IPS DF 6.9 (cell line): ENCODE measurements at places on chromosomes 3 and 15.
A peak's percentile ranks its signal among the peaks of the same experiment; 100 is the strongest.

- DNase-seq: no peak
Measured at GRCh38 chr3:111936191-111936841, 42.5 kb upstream of the ABHD10 start.

DNA sequence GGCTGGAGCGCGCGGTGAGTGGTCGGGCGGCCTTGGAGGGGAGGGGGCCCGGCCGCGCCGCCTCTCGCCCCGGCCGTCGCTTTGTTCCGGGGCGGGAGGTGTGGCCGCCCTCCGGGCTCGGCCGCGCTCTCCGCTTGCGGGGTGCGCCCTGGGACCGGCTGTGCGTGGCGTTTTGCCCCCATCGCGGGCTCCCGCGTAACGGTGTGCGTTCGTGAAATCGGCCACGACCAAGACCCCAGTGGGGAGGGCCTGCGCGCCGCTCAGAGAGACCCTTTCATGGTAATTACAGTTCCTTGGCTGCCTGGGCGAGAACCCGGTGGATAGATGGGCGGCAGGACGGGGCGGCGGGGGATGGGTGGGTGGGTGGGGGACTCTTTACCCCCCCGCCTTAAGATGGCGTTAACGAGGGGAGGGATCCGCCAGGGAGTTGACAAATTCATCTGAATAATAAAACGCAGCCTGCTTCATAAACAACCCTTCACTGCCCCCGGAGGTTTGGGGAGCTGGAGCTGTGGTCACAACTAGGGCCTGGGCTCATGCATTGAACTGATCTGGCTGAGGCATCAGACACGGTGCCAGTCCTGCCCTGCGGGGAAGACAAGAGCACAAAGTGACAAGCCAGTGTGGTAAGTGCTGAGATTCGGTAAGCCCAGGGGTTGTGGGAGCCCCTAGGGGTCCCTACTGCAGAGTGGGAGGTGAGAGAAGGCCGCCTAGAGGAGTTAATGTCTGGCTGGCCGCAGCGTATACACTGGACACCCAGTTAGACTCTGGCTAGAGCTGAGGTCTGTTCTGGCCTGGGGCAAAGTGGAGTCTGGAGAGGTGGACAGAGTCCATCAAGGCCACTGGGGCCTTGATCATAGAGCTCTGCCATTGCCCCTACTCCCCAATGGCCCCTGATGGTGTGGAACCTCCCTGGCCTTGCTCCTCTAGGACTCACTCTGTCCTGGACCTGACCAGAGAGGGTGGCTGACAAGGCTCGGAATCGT lies 668 bp downstream of the MRAS start:
- DNase-seq: no peak

GRCh38 chr3:180123928-180124327 lies 87.2 kb upstream of the PEX5L start:
- DNase-seq: no peak

- DNase-seq: peak; percentile 77
Measured at GRCh38 chr3:120432150-120432860, 18.5 kb downstream of the FSTL1 start.

GRCh38 chr3:189710620-189711402 lies 79.6 kb downstream of the TP63 start:
- no peak for DNase-seq

DNA sequence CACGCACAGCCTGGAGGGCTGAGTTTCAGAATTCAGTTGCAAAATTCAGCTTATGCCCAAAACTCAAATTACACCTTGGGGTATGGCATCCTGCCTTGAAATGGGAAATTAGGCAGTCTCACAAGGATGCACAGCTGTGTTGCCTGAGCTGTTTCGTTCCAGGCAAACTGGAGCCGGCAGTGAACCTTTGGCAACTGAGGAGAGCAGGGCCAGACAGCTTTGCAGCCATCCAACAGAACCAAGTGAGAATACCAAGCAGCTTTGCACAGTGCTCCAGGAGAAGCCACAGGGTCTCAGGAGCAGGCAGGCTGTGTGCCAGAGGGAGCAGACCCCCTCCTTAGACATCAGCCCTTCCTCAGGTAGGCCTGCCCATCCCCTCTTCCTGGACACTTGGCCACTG lies 32.5 kb upstream of the BFSP2 start:
- no peak for DNase-seq

DNA sequence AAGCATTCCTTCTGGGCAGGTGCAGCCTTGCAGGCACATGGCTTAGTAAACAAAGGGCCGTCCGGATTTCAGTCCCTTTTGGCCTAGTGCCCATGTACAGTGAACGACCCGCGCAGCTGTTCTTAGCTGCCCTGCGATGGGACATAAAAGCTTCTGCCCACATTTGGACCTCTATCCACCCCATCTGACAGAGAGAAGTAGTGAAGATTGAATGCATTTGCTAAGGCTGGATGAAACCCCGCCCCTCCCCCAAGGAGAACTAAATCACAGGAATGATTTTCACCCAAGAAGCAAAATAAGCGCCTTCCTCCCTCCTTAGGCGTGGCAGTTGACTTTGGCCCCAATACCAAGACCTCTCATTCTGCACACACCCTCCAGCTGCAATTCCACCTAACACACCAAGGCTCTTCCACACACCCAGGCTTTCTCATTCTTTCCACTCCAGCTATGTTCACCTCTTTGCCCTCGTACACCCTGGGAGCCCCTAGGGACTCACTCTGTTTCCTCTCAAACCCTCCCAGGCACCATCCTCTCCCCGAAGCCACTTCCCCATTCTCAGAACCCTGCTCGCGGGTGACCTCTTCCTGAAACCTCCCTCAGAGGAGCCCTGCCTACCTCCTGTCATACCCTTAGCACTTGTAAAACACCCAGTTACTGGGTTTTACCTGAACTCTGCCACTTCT lies 14.1 kb upstream of the HRH1 start:
- no peak for DNase-seq

- DNase-seq: no peak
Measured at GRCh38 chr3:37447732-37448131, 273.4 kb upstream of the LRRFIP2 start.

- DNase-seq: no peak
Measured at GRCh38 chr15:30992249-30992864, 929 bp upstream of the MTMR10 start.

- DNase-seq: no peak
Measured at GRCh38 chr15:78992416-78993256, 47.8 kb upstream of the CTSH start.

GRCh38 chr15:84586696-84587095 lies 14.1 kb upstream of the ZSCAN2 start:
- DNase-seq: no peak

DNA sequence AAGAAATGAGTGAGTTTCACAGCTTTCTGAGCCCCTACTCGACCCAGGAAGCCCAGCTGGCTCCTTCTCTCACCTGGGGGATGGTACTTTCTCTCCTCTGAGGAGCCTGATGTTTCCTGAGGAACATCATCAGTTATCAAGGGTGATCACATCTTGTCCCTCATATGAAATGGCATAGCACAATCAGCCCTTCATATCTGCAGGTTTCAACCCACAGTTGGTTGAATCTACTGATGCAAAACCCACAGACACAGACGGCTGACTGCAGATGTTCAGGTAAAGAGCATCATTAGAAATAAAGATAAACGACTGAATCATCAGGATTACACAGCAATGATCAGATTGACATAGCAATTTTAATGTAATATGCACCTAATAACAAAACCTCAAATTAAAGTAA lies 93.6 kb upstream of the OSTN start:
- no peak for DNase-seq

DNA sequence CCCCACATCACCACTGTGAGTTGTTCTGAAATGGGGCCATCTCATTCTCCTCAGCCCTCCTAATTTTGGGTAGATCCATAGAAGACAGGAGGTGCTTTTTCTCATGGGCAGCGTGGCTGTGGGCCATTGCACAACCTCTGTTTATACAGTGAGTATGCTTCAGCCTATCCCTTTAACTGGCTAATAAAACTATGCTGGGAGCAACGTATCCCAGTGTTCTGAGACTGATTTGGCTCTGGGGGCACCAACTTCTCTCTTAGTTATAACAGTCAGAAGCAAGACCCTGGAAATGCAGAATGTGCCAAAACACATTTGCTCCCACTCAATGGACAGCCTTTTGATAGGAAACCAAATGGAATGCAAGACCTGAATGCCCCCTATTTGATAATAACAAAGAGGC lies 97.1 kb upstream of the ICE2 start:
- no peak for DNase-seq

DNA sequence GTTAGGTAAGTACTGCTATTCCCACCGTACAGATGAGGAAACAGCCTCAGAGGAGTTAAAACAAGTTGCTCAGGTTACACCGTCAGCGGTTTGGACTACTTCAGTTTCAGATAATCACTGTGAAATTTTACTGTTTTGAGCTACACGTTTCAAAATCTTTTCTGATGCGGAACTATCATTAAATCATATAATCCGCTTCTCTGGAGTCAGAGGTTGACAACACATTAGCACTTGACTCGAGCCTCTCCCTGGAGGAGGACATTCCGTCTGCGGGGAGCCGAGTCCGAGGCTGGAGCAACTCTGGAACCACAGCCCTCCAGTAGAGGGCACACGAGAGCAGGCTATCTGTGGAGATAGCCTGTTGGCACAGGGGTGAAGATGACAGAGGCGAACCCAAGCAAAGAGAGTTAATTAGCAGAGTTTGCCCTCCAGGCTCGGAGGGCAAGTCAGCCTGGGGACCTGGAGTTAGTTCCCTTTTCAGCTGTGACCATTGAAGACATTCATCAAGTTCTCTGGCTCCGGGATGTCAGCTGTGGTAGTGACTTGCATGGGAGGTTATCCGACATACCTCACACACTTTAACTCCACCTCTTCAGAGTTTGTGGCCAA lies 131.2 kb downstream of the IGF1R start:
- peak; percentile 90 for DNase-seq

GRCh38 chr15:25734680-25735355 lies 128.3 kb downstream of the ATP10A start:
- DNase-seq: no peak

DNA sequence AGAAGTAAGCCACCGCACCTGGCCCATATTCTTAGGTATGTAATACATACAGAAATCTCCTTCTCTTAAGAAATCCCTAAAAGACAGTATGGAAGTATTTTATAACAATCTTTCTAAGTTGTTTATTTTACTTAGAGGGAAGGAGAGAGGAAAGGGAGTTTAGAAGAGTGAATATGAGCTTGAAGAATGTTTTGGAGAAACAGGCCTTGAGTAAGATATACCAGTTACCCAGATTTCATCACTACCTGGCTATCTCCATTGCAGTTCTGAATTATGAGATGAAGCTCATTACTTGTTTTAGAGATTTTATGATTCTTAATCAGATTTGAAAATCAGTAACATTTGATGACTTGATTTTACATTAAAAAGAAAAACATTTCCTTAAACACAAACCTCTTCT lies 71.9 kb downstream of the DCUN1D1 start:
- no peak for DNase-seq

DNA sequence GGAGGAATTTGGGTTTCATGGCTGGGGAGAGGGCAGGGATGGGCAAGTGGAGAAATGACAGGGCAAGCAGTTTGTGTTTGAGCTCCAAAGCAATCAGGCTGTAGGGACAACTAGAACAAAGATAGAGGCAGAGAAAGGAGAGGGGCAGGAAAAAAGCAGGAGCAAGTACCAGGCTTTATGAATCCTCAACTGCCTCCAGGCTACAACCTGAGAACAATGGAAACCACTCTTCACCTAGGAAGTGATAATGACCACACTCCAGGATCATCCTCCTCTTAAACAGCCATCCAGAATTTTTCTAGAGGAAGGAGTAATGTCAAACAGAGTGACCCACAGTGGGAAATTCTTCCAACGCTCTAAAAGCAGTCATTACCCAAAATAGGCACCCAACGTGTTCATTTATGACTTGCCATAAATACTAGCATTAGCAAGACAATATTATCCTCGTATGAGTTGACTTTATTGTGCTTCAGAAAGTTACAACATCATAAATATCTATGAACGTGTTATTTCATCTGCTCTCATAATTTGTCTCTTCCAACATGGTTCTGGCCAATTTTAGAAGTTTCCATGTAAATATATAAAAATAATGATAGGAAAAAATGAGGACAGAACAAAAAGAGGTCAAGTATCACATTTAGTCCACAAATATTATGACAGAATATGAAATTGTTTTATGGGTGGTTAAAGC lies 50.5 kb downstream of the TNFAIP8L3 start:
- no peak for DNase-seq

DNA sequence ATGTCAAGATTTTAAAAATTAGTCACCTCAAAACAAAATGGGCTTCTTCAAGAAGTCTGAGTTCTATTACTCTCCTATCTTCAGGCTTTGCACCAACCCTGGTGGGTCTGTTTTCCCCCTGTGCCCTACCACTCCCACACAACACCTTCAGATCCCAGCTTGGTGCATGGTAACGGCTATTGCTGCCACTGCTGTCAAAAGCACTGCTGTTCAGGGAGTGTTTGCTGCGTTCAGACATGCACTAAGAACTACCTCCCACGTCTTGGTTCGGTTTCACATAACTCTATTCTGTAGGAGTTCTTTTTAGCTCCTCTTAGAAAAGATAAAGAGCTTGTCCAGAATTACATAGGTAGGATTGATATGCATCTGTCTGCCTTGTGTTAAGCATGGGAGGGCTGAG lies 799.2 kb downstream of the NR2F2 start:
- no peak for DNase-seq

DNA sequence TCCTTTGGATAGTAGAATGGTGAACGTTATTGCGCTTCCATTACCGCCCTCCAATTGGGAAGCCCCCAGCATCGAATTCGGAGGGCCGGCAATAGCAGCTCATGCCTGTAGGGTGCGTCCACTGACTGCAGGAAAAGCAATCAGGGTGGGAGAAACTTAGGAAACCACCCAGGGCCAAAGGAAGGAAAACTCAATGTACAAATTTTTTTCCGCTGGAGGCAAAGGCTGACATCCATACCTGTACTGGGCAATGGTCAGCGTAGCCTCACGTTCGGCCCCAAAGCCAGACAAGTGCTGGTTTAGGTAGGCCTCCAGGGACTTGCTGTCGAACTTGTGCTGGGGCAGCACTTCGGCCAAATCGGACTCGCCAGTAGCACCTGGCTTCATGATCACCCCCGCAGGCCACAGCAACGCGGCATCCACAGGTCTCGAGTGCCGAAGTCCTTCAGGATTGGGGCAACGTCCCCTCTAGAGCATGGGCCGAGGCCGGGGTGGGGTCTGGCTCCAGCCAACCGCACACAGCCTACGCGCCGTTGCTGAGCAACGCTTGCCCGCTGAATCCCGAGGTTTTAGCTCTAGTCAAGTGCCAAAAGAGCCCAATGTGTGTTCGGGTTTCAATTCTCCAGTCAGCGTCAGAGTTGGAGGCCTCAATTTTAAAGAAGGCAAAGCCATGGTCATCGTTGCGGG lies at the start of gene ACAD11:
ACAD11 (minus strand) TSS at position 445 of the 687 bp plus-strand sequence; CDS start at position 387, 58 bp downstream.
- no peak for DNase-seq

DNA sequence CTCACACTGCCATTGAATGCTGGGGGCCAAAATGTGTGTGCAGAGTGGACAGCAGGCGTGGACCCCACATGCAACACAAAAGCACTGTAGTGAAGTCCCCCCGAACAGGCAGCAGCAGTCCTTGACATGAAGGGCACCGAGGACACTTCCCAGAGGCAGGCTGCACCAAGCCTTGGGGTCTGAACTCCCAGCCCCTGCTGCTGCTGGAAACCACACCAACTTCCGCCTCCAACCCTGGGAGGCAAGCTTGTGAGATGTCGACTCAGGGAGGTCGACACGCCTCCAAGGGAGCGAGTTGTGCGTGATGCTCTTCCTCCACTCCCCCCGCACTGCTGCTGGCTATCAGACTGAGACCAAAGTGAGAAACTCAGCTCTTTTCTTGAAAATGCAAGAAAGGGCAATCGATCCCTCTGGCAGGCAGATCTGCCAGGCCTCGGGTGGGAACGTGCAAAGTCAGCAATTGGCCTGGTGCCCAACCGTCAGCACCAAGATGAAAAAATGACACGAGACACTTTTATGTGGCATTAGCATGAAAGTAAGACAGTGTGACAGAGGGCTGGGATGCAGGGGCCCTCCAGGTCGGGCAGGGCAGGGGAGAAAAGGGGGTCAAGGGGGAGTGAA lies 43.6 kb downstream of the WHAMM start:
- no peak for DNase-seq
